Activated CD4-positive, alpha-beta T cell treated with anti-CD3 and anti-CD28 coated beads for 1 hour (primary cell): ENCODE measurements at places on chromosomes 5 and 9.

DNA sequence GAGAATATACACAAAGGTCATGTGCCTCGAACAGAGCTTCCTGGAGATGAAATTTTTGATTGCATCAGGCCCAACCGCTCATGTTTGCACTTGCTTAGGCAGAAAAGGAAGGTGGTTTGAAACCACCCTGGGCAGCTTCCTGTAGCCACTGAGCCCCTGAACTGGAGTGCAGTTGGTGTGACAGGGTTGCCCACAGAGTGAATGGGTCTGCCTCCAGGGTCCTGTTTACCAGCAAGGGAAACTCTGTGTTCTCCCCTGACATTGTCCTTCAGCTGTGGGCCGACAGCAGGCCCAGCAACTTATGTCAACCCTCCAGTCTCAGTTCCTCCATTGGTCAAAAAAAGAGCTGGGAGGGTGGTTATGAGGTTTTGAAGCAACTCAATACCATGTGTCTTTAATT lies 289.6 kb downstream of the KIF4B start:
- no peak for DNase-seq

- DNase-seq: no peak
These were observed 17.8 kb downstream of the PTBP3 start for GRCh38 chr9:112315331-112316257.

- DNase-seq: no peak
These were observed 15.7 kb downstream of the IRGM start for GRCh38 chr5:150862070-150862469.

DNA sequence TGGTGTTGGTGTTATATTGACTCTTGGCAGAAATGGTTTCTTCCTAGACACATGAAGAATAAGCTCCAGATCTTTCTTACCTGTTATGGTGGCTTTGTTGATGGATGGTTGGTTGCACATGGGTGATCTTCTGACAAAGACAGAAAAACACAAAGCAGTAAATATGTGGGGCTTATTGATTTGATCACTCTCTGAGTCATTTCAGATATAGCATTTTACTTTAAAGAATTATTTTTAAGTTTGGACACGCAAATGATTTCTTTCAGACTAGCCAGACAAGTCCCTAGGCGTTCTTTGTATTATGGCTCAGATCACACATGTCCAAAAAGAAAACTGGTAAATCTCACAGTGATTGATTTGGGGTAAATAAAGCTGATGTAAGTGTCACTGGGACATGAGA lies 597.6 kb downstream of the RAB3C start:
- no peak for DNase-seq

- no peak for DNase-seq
These were observed 106.6 kb downstream of the PDE8B start for GRCh38 chr5:77316871-77317661.
